ENCODE measurements at places on chromosomes 12 and 14.

DNA sequence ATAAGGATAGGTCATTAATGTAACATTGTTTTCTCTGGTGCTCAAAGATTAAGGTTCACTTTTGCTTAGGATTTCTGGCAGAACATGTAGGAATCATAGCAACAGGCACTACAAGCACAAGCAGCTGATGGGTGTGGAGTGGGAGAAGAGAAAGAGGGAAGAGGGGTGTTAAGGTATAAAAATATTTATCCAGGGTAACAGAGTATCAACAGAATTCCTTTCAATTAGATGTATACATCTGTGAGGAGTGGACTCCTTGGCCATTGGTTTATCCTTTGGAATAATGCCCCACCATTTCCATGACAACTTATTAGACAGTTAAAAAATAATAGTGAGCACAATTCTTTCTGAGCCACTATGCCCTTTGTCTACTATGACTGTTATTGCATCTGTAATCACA is 388.3 kb upstream of the DDHD1 start:
- DNase-seq: no peak

- no peak for DNase-seq
Observed at GRCh38 chr12:96751626-96752025, 155.4 kb upstream of the NEDD1 start.

DNA sequence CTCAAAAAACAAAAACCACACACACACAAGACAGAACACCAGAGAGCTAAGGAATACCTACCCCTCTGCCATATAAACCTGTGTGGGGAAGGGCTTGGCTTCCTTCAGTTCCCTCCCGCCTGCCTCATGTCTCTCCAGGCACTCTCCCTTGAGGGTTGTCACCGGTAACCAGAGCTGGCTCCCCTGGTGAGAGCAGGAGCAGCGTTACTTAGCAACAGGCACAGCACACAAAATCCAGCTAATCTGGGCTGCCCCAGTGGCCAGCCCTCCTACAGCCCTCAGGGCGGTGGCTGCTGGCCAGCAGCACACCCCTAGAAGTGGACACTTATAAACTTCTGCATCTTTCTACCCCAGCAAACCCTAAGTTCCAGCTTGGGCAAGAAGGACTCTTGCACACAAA is 21.6 kb upstream of the NR4A1 start:
- DNase-seq: peak; percentile 73

GRCh38 chr12:47824198-47824597 is 4.5 kb upstream of the HDAC7 start:
- DNase-seq: no peak

DNA sequence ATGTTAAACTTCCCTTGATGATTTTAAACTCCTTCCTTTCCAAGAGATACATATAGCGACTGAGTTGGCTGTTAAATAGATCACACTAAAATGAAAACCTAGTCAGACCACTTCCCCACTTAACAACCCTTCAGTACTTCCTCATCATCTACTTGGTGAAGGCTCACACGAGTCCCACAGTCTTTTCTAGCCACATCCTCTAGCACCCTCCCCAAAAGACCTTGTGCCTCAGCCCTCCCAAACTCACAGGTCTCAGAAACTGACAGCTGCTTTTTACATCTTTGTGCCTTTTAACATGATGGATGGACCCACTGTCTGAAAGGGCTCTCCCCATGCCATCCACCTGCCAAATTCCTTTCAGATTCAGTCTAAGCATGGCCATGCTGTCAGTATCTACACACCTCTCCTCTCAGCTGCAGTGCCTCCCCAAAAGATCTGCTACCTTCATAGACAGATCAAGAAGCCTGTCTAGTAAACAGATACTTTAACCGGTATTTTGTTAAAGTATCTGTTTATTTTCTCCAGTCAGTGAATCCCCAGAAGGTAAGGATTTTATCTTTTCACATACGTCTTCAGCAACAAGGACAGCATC is 65.1 kb upstream of the GPHB5 start:
- no peak for DNase-seq

DNA sequence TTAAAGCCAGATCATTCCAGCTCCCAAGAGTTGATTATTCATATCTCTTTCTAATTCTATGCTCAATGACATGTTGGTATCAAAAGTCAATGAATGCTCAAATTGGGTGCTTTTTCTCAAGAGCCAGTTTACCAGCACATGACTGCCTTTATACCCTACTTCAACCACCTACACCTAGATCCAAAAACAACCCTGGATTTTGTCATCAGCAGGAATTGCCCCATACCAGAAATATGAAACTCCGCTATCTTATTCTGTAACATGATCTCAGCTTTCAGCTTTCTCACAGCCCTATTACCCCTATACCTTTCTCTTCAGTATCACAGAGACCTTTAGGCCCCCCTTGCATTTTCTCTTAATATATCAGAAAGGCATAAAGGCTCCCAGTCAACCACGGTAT is 32.3 kb upstream of the ESR2 start:
- no peak for DNase-seq

DNA sequence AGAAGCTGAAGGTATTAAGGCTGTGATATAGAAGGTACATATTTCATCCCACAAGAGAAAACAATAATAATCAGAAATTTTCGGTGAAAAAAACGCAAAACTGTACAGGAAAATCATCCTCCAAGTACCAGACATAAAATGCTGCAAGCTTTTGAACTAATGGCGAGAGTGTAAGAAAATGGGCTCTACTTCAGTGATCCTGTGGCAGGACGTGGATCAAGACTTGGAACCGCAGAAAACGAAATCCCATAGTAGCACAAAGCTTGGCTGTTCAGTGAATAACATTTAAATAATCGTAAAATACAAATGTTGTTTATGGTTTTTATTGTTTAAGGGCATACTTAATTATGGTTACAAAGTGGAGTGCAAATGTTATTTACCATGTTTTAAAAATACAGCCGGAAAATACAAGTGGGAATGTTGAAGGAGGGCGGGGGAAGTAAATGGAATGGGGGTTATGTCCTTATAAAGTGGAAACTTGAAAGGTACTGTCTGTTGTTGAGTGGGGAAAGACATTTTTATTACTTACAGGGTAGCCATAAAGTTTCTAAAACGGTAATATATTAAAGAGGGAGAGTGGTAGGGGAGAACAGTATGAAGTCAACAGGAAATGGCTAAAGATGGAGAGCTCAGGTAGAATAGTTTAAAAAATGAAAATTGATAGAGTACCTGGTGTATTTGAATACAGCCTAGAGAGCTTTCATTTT is 1.1 kb downstream of the SMIM10L1 start:
- no peak for DNase-seq

DNA sequence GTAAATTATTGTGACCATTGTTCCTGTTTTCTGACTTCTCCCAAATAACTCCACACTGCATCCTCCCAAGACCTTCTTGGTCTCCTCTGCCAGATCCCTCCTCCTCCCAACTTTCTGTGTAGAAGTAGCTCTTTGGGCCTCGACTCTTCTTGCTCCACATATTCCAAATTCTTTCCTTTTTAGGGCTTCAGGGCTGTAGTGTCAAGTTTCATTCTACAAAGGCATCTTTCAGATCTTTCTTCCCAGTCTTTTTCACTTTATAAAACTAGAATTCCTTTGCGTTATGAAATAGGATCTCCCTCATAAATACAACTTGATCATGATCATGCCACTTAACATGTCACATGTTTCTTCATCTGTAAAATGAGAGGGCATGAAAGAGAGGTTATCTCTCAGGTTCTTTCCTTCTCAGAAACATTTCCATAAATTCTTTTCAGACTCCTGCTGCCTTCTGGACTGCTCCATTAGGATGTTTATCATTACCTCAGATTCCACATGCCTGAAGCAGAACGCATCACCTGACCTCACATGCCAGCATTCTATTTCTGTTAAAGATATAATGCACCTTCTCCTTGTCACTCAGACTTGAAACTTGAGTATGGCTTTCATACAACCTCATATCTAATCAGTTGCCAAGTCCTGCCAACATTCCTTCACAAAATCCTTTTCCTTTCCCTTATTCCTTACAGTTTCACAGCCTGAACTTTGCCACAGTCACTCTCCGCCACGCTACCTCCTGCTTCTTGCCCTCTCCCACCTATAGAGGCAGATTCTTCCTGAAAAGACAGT is 8.5 kb downstream of the SLC38A1 start:
- no peak for DNase-seq

- no peak for DNase-seq
Observed at GRCh38 chr12:65343801-65344200, 65.3 kb downstream of the MSRB3 start.

Measured in Ammon's horn (tissue), 1 donor.